Activated CD4-positive, alpha-beta memory T cell treated with anti-CD3 and anti-CD28 coated beads for 36 hours (primary cell): ENCODE measurements at places on chromosomes 11 and 22.

- DNase-seq, result no peak
Measured at GRCh38 chr22:44383064-44383575, 70.4 kb upstream of the SHISAL1 start.

DNA sequence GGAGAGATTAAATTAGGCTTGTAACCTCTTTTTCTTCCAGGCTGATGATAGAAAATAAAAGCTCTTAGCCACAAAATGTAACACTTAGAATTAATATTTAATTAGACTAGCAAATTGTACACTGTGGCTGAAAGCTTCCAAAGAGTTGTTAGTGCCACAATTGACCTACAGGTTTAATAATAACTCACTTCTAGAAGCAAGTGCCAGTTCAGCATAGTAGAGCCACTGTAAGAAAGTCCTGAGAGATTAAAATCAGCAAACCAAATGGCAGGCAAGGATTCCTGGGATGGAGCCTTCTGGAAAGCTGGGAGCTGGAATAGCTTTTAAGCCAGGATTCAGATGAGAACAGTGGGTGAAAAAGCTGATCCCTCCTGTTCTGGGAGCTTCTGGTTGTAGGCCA lies 131.0 kb downstream of the ELP4 start:
- DNase-seq, result no peak

GRCh38 chr11:26331911-26332571 lies at the start of gene ANO3:
TSS of gene ANO3 (plus strand) at chr11:26332130. CDS start at chr11:26332276, 146 bp downstream.
- DNase-seq, result peak; percentile 25

DNA sequence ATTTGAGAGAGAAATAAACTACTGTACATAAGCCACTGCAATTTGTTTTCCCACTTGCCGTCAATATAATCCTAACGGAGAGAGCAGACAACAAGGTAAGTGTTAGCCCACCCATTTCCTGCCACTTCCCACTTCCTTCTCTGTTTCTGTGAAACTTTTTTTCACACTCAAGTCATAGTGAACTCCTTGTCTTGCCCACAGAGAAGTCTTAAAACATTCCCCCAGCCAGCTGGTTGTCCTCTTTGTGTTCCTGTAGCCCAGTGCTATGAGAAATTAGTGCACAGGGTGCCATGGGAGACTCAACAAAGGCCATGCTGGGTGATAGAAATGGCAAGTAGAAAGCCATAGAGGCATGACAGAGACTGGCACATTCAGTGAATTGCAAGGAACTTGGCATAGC lies 208.6 kb downstream of the BLID start:
- no peak for DNase-seq

DNA sequence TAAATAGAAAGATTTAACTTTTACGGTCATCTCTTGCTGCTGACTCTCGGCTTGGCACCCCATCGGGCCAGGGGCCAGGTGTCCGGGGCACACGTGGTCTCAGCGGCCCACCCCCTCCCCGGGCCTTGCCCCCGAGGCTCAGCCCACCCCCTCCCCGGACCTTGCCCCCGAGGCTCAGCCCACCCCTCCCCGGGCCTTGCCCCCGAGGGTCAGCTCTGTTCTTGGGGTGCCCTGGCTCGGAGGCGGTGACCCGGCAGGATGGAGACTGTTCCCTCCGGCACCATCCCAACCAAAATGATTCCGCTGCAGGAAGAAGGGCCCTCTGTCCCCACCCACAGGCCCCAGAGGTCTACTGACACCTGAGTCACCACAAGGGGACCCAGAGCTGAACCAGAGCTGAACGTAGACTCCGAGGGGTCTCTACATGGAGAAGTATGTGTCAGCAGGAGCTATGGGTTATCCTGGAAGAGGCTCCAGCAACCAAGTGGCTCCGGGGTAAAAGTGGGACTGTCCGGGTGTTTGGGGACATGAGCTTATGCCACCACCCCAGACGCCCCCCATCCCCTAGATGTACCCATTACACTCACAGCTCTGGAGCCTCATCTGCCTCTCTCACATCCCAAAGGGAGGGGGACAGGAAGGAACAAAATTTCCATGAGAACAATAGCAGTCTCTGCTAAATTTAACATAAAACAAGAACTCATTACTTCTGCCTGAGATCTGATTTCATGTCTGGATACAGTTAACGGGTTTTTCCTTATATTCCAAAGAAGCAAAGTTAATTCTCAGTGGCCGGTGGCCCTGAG lies 38.4 kb downstream of the MACROD1 start:
- DNase-seq, result no peak

GRCh38 chr11:14930369-14930768 lies 38.3 kb upstream of the CYP2R1 start:
- no peak for DNase-seq

- DNase-seq, result peak; percentile 39
Measured at GRCh38 chr11:47980907-47981621, 705 bp downstream of the PTPRJ start.

- no peak for DNase-seq
Measured at GRCh38 chr11:114135737-114136151, 76.2 kb downstream of the ZBTB16 start.

DNA sequence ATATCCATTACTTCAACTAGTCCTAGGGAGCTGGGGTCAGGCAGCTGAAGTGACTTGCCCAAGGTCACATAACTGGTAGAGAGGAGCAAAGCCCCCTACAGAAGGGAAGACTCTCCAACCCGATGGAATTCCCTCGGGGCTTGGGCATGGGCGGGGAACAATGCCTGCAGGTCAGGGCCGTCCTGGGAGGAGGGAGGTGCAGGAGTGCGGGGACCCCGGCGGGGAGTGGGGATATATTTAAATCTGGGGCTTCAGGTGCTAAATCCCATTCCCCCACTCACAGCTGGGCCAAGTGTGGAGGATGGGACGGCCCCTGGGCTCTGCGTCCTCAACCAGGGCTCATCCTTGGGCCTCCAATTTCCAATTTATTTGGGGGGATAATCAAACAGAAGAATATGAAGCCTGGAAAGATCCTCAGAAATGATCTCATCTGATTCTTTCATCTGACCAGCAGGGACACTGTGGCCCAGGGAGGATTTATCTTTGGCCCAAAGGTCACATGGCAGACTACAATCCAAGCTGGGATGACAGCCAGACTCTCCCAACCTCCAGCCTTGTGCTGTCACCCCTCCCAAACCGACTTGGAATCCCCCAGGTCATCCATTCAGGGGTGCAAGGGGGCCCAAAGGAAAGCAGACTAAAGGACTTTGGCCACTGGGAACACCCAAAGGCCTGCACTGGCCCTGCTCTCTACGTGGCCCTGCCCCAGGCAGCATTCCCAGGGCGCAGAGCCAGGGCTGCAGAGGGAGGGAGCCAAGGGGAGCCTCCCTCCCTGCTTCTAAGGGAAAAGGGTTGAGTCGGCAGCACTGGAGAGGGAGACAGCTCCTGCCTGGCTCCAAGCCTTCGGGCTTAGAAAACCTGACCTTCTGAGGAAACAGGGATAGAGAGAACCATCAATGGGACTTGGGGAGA lies 8.7 kb upstream of the C1QTNF6 start:
- no peak for DNase-seq

GRCh38 chr11:4881188-4881587 lies 512 bp upstream of the OR51T1 start:
- DNase-seq, result no peak

DNA sequence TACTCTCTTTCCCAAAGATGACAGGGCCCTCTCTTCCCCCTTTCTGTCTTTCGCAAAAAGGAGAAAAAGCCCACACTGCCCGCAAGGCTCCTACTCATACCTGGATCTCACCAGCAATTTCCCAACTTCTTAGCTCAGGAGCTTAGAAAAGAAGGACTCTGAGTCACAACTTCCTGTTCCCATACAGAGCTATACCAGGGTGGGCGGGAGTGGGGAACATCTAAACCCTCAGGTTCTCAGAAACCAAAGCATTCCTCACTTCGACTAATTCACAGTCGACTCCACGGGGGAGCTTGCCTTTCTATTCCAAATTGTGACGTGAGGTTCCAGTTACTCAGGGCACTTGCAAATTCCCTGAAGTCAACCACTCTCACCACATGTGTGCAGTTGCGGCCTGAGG lies 61.9 kb downstream of the MTNR1B start:
- peak; percentile 31 for DNase-seq

DNA sequence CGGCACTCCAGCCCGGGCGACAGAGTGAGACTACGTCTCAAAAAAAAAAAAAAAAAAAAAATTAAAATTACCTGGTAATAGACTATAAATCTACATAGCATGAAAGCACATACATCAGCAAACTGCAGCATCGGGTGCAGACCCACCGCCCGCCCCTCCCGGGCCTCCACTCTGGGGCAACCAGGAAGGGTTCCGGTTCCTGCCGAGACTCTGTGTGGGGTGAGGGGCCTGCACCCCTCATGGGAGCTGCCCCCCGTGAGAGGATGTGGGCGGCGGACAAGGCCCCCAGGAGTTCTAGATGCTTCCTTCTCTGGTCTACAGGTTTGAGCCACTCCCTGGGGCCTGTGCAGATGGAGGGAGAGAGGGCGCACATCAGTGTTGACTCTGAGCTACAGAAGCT lies 9.1 kb downstream of the DRD4 start:
- no peak for DNase-seq

GRCh38 chr11:86775361-86775760 lies 25.0 kb upstream of the PRSS23 start:
- DNase-seq, result no peak

GRCh38 chr11:10329935-10330334 lies 25.1 kb downstream of the ADM start:
- DNase-seq, result no peak

GRCh38 chr22:48750282-48750681 lies 1077.4 kb downstream of the BRD1 start:
- no peak for DNase-seq

DNA sequence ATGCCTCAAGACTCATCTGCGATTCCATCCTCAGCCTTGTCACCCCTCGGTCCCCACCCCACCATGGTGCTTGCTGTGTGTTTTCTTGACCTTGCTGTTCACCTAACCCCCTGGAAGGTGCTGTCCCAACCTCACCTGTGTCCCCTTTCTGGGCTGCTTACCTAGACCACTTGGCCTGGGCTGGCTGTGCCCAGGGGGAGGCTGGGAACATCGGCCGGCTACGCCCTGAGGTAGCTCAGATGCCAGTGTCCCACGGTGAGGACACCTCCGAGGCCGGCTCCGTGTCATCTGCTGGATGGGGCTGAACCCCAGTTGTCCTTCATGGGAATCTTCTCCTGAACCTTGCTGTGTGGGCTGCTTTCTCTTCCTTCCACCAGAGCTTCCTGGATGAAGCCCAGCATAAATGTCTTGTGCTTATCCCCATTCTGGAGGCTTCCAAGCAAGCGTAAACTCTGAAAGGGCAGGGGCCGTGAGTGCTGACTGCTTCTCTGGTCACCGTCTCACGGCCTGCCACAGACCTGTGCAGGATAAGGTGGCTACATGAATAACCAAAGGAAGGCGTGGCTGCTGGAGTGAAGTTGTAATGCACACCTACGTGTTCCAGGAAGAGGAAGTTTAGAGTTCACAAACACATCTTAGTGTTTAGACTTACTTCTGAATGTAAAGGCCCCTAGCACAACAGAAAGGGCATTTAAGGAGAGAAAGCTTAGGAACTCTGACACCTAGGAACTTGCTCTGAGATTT lies 724.3 kb downstream of the TBC1D22A start:
- no peak for DNase-seq

DNA sequence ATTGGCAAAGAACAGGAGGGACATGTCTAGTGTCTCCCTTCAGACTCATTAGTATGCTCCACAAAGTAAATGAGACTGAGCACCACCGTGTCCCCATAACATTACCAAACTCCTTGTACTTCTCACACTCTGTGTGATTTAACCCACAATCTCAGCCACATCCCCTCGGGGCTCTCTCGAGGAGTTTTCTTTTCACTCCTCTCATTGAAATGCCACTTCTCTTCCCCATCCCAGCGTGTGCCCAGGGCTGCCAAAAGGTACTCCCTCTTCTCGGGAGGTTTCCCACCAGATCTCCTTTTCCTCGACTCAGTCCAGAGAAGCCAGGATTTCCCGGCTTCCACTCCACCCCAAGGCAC lies 1.1 kb downstream of the RBFOX2 start:
- DNase-seq, result peak; percentile 27

- no peak for DNase-seq
Measured at GRCh38 chr11:122811721-122812120, 26.6 kb upstream of the CRTAM start.

DNA sequence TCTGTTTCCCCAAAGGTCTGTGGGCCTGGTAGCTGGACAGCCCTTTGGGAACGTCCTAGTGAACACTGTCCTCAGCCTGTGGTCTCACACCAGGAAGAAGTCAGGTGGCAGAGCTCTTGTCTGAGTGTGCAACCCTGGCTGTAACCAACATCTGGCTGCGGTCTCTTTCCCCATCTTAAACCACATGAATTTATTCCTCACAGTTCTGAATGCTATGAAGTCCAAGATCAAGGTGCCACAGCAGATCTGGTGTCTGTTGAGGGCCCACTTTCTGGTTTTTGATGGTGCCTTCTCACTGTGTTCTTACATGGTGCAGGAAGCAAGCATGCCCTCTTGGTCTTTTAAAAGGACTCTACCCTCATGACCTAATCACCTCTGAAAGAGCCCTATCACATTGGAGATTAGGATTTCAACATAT lies 2.7 kb downstream of the UPB1 start:
- no peak for DNase-seq

DNA sequence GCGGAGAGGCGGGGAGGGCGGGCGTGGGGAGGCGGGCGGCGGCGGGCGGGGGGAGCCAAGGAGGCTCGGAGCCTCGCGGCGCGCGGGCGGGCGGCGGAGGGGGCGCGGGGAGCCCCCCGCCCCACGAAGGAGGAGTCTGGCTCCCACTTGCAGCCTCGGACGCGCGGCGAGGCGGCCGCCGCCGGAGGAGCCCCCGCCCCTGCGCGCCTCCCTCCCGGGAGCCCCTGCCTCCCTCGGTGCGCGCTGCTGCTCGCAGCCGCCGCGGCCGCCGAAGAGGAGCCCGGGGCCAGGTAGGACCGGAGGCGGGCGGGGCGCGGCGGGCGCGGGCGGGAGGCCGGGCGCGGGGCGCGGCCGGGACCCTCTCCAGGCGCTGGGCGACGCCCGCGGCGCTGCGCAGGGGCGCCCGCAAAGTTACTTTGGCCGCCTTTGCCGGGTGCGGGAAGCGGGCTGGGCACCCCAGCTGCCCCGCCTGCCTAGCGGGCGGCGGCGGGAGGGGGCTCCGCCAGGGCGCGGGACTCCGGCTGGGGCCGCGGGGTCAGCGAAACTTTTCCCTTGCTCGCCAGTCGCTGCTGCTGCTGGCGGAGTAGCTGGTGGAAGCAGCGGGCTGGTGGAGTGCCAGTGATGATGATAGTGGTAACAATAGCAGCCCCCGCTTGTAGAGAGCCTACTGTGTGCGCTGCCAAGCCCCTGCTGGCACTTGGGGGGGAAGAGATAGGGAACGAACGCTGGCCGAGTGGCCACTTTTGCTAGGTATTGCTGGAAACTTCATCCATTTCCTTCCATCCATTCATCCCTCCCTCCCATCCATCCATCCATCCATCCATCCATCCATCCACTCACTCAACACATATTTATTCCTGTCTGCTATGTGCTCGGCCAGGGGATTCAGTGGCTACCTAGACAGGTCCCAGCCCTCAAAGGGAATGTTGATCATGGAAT lies at the start of gene MPPED1:
MPPED1 (plus strand) TSS at position 146 of the 939 bp plus-strand sequence. CDS start 12,972 bp downstream, outside the sequence.
- no peak for DNase-seq

GRCh38 chr11:121048464-121049233 lies 24.7 kb downstream of the TBCEL start:
- no peak for DNase-seq

- DNase-seq, result no peak
Measured at GRCh38 chr22:43213051-43213450, 26.1 kb upstream of the TTLL12 start.
